NCI-H187 (cell line): ENCODE measurements at places on chromosomes 16 and 17.

GRCh38 chr17:58710948-58711552, 18.6 kb downstream of the RAD51C start:
- no peak for DNase-seq

DNA sequence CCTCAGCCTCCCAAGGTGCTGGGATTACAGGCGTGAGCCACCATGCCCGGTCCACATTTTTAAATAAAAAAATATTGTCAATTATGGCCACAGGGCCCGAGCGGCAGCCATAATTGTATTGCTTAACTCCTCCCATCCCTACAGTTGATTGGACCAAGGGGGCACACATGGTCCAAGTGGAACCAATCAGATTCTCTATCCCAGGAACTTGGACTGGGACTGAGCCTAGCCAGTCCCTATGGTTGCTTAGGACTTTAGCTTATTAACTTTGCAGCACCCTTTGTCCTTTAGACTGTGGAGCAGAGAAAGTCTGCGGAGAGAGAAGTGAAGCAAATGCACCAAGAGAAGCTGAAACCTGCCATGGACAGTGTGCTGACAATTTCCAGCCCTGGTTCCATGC, 5.5 kb upstream of the RDM1 start:
- DNase-seq: no peak

DNA sequence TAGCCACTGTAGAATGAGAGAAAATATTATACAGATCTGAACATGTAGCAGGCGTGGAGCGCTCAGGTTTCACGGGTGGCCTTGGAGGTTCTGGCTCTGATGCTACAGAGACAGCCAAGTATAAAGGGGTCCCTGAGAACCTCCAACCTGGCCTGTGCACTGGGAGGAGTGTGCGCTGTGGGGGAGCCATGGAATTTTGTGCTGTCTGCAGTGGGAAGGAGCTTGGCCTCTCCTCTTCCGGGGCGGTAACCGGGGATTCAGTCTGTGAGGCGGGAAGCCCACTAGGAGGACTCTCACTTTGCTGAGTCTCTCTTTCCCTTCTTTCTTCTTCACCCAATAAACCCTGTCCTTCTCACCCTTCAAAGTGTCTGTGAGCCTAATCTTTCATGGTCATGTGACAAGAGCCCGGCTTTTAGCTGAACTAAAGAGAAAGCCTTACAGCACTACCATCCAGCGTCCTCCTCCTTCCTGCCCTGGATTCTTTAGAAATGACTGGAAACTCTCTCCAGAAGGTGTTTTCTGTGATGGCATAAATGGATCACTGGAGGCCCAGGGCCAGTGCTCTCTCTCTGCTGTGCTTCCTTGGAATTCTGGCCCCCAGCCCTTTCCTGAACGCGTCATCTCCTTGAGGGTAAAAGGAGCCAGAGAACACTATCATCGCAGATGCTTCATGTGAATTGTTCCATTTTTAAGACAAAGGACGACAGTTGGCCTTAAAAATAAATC, 232.1 kb upstream of the CACNG5 start:
- DNase-seq: no peak

DNA sequence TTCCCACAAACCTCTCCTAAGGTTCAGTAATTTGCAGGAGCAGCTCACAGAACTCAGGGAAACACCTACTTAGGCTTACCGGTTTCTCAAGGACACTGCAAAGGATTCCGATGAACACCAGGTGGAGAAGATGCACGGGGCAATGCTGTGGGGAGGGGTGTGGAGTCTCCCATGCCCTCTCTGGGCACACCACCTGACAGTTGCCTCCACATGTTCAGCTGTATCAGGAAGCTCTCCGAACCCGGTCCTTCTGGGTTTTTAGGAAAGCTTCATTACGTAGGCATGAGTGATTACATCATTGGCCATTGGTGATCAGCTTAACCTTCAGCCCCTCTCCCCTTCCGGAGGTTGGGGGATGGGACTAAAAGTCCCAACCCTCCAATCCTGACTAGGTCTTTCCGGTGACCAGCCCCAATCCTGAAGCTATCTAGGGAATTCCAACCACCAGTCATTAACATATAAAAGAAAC, 21.6 kb downstream of the C17orf58 start:
- DNase-seq: no peak

DNA sequence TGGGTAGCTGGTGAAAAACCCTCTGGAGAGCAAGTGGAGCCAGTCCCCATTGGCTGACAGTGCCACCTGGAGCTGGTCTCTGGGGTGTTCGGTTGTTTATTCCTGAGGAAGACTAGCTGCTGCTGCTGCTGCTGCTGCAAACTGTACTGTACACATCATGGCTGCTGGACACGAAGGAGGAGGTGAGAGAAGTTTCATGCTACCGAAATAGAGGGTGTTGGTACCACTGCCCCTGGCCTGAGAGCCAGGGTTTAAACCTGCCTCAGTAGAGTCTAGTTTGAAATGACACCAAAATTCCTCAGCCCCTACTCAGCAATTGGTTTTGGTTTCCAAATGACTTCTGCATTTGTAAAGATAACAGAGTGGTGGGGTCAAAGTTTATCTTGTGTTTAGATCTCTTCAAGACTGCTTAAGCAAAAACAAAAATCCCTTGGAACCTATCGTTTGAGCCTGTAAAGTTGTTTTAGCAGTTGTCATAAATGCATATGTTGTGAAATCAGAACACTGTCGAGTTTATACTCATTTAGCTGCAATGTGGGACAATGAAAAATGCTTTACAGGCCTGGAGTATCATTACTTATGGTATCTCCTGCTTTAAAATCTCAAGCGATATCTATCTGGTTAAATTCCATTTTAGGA, 40.8 kb downstream of the CYB5B start:
- DNase-seq: no peak

- no peak for DNase-seq
These were observed 21.5 kb downstream of the LPCAT2 start for GRCh38 chr16:55530316-55530856.
